HT-29 (cell line): ENCODE measurements at places on chromosomes 6 and 20.

DNA sequence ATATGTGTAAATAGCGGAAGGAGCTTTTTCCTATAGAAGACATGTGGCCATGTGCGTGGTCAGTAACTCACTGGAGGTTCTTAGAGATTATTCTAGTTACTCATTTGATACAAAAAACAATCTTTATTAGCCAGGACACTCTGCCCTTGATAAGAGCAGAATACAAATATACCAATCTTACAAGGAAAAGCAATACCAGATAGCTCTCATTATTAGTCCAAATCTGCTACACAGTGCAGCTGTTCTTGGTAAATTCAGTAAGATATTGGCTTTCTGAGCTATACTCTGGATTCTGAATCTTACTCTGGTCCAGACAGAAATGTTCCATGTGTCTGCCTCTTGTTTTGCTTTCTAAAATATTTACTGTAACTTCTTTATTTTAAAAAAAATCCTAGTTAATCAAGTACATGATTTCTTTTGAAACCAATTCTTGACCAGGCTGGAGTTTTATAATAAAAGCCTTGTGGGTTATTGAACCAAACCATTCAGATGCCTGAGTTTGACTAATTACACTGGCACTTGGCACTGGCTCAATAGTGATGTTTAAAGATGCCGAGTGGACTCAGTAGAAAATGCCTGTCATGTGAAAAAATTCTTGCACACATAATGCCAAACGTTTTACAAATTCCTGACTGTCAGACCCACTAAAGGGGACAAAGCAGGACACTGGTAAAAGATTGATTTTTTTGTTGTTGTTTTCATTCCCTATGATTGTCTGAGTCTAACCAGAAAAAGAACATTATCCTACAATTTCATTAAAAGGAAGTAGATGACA is 242.8 kb upstream of the TCF21 start:
- peak; percentile 20 for DNase-seq

GRCh38 chr6:28336284-28337120 is 554 bp upstream of the ZSCAN31 start:
- DNase-seq, result peak; percentile 76

- DNase-seq, result peak; percentile 38
These were observed 135.9 kb downstream of the KHDRBS2 start for GRCh38 chr6:62150048-62150663.

GRCh38 chr20:26163890-26164289 is 467.2 kb upstream of the ZNF337 start:
- no peak for DNase-seq

DNA sequence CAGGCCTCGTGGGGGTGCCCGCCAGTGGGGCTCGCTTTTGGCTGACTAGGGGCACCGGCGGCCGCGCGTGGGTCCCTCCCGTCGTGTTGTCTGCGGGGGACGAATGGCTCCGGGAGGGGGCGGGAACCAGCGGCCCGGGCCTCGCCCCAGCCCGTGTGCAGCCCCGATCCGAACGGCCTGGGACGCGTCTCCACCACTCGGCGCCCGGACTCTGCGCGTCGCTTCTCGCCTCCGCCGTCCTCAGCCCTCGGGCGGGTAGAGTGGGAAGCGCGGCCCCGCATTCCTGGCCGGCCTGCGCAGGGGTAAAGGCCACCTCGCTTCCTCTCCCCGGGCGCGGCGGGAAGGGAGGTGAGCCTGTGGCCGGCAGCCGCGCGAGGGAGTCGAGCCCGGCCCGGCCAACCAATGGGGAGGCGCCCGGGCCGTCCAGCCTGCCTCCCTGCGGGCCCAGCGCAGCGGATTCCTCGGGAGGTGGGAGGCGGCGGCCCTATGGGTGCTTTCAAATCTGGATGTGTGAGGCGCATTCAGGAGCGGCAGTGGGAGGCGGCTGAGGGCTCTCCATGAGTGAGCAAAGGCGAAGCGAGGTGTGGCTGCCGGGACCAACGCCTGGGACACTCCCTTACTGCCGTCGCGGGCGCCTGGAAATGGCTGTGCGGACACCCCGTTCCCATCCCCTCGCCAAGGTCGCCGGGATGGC is 1.1 kb upstream of the ZBTB46 start:
- DNase-seq, result peak; percentile 68

DNA sequence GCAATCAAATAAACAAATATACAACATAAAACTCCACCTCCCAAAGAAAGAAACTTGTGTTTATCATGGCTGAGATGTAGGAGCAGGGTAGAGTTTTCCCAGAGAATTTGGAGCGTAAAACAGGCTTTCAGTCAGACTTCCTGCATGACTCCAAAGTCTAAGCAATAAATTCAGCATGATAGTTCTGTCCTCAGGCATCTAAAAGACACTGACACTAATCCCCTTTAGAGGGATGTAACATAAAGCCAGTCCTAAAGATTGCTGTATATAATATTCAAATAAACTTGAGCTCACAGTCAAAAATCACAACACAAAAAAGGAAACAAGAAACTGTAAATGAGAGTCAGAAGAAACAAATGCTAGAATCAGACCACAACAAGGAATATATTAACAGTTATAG is 234.4 kb downstream of the CENPW start:
- no peak for DNase-seq

DNA sequence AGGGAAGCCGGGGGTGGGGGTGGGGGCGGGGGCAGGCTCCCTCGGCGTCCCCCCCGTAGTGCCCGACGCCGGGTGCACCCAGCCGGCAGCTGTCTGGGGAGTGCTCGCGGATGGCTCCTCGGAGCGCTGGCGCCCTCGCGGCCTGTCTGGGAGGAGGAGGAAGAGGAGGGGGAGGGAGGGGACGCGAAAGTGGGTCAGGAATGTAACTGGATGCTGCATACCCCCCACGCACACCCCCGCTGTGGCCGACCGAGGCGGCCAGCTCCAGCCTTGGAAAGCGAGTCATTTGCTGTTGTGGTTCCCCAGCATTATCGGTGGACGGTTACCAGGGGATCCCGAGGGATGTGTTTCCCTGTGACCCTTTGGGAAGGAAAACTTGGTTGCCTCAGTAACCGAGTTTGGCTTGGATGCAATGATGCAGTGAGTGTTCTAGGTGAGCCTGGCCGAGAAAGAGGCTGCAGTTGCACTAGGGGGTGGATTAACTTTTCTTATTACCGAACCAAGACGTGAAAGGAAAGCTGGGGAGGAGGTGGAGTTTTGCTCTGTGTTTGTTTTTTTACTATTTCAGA is 55.2 kb upstream of the RREB1 start:
- peak; percentile 8 for DNase-seq

DNA sequence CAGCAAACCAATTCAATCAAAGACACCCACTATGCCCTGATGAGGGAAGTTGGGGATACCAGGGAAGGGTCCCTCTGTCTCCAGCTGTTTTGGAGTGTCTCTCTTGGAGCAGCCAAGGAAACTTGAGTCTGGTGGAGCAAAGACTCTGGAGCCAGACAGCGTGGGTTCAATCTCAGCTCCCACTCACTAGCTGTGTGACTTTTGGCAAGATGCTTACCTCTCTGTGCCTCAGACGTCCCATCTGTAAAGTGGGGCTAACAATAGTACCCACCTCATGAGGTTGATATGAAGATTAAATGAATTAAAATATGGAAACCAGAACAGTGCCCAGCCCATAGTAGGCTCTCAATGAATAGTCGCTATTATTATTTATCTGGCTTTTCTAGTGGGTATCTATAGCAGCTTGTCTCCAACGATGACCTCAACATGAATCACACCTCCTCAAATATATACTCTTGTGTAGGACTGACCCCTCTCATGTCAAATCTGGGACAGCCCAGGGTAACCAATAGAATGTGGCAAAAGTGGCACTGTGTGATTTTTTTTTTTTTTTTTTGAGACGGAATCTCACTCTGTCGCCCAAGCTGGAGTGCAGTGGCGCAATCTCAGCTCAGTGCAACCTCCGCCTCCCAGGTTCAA is 99.2 kb upstream of the FOXP4 start:
- DNase-seq, result no peak

GRCh38 chr6:122696079-122696478 is 83.4 kb upstream of the FABP7 start:
- DNase-seq, result no peak

DNA sequence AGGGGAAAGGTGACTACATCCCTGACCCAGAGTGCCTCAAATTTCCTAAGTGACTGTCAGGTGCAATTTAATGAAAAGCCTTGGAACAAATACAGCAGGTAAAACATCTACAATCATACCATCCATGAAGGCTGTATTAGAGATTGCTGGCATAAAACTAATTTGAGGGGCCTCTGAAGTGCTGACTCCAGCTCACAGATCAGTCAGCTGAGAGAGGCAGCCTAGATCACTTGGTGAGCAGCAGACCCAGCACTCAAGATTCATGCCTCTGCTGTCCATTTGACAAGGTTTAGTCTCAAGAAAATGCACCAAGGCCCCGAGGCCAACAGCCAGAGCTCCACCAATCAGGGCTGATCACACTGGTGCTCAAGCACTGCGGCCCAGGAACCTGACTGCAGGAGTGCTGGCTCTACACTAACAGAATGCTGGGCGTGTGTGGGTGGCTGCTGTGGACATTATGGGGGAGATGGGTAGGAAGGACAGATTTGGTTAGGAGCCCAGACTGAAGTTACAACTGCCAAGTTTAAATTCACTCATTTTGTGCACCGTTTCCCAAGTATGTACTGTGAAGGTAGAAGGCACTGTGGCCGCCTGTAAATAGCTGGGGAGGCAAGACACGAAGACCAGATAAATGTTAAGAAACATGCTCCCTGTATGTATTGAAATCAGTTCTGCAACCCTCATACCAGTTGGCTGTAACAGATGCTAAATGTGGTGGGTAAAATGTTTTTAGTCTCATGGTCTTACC is 28.2 kb downstream of the SNX5 start:
- DNase-seq, result no peak

- DNase-seq, result peak; percentile 7
These were observed 87.2 kb downstream of the PDE7B start for GRCh38 chr6:135938576-135939207.

- no peak for DNase-seq
These were observed 6.8 kb upstream of the ALDH8A1 start for GRCh38 chr6:134956676-134957075.

DNA sequence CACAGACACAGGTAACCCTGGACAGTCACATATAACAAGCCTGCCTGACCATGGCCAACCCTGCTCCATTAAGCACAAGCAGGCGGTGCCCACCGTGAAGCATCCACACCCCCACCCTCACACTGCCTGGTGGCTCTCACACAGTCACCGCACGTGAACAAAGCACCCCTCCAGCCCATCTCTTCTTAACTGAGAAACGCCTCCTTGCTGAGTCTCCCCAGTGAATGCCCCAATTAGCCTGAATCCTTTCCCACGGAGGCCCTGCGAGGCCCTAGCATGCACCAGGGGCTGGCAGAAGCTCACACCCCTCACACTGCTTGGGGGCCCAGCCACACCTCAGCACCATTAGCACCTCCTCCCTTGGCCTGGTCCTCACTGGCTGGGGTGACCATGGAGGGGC is 72.3 kb downstream of the GRM4 start:
- DNase-seq, result no peak

GRCh38 chr20:2606507-2607006 is 45.9 kb upstream of the NOP56 start:
- DNase-seq, result no peak

GRCh38 chr20:62479156-62479555 is 3.4 kb upstream of the GATA5 start:
- no peak for DNase-seq

GRCh38 chr6:129865013-129865412 is 3.9 kb upstream of the TMEM244 start:
- DNase-seq, result peak; percentile 43

GRCh38 chr6:168415098-168415992 is 25.6 kb upstream of the SMOC2 start:
- no peak for DNase-seq

GRCh38 chr6:25582101-25582500 is 69.9 kb upstream of the SCGN start:
- DNase-seq, result no peak

DNA sequence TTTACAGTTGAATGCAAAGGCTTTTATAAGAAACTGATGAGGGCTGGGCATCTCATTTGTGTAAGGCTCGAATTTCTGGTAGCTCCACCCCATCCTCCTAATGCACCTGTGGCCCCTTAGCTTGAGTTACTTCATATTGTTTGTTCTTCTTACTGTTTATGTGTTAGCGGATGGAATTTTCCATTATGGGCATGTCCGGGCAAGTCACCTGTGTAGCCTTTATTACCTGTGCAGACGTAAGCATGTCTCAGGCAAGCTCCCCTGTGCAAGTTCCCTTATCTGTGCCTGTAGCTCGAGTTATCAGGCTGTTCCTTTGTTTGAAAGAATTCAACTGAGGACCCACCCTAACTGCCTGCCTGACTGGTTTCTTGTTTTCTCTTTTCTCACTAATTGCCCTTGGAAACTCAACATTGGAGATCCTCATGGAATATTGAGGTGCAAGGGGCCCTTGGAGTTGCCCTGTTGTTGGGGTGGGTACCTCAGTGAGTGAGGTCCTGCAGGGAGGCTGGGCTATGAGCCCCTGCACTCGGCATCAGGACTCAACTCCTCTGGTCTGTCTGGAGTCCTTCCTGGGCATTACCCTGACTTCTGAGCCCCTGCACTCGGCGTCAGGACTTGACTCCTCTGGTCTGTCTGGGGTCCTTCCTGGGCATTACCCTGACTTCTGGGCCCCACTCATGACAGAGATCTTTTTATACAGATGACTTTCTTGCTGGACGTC is 207.9 kb upstream of the SULF2 start:
- no peak for DNase-seq

GRCh38 chr6:25829375-25829774 is 2.5 kb downstream of the SLC17A1 start:
- no peak for DNase-seq

- no peak for DNase-seq
These were observed 5.6 kb upstream of the FAM50B start for GRCh38 chr6:3843379-3844096.

- DNase-seq, result no peak
These were observed 10.6 kb downstream of the TAF11 start for GRCh38 chr6:34877259-34877658.

GRCh38 chr6:18293076-18293904 is 29.0 kb upstream of the DEK start:
- DNase-seq, result peak; percentile 69

- peak; percentile 73 for DNase-seq
These were observed 522 bp upstream of the EPB41L1 start for GRCh38 chr20:36153736-36154699.

DNA sequence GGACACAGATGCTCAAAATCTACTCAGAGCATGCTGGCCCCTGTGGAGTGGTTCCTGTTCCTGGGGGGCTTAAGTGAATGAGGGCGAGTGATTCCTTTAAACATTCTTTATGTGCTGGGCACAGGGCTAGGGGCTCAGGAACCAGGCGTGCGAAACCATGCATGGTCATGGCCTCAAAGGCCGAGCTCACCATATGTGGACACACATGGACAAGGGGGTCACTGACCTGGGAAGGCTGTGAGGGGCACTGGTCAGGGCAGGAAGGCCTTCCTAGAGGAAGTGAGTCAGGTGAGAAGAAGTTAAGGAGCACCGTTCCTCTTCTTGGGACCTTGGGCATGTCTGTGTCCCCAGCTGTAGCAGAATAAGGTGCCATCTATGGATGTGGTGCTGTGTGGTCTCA is 74.6 kb upstream of the BHLHE23 start:
- no peak for DNase-seq

- peak; percentile 31 for DNase-seq
These were observed 9.4 kb upstream of the TRIB3 start for GRCh38 chr20:370977-371754.
